Activated T-cell treated with anti-CD3 and anti-CD28 coated beads, Interleukin-2, amount 50 U/mL, for 24 hours (primary cell): ENCODE measurements at places on chromosomes 4 and X.

- no peak for DNase-seq
Observed at GRCh38 chrX:23012162-23012561, 12.4 kb downstream of the DDX53 start.

DNA sequence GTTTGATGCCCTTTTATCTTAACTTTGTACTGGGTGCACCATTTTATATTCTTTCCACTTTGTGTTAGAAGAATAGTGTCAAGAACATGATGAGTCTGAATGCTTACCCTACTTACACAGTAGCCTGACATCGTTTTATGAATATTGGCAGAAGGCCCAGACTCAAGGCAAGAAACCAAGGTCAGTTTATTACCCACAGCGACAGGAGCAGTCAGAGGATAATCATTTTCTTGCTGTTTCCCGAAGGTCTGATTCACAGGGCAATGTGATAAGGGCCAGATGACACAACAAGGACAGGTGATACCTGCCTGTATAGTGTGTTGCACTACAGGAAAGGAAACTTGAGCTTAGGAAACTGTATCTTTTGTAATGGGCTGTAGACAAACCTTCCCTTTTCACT, 417.4 kb downstream of the SPOCK3 start:
- DNase-seq: no peak

DNA sequence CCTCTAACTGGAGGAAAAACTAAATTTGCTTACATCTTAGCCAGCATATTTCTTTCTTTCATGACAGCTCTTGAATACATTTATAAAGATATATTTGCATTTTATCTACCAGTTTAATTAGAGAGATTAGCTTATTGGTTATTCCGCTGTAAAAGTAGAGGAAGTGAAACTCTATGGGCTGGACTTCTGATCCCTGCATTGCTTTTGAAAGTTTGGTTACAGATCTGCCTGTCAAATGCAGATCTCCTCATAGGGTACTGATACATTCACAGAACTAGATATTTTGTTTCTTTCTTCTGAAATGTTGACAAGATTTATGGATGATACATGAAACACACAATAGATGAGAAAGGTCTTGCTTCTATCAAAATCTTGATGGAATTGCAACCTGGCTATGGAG, 581.4 kb upstream of the AADAT start:
- DNase-seq: no peak

GRCh38 chrX:1246816-1247215, 21.8 kb upstream of the CSF2RA start:
- peak; percentile 94 for DNase-seq
